ENCODE measurements at places on chromosomes 4 and X. TPM values are rescaled to one million over a fixed set of nuclear protein-coding genes. Genes with fewer than 3 reads are reported as not detected.

GRCh38 chr4:43651991-43652390 lies 759.5 kb downstream of the GRXCR1 start:
- DNase-seq, result no peak

AADAT gene
- total RNA-seq, result not detected

DNA sequence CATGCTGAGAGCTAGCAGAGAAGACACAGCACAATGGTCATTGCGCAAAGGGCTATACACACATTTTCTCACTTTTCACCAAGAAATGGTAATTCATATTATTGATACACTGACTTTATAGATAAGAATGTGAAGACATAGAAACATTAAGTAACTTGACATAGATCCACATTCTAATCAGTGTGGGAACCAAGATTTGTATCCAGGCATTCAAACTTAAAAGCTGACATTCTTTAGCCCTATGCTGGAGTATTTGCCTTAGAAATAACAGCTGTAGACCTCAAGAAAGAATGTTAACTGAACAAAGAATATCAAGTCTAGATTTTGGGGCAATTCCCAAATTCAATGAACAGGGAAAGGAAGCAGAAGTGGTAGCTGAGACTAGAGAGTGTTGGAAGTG lies 384.8 kb downstream of the IL15 start:
- no peak for DNase-seq

SPARCL1 gene
- not detected for total RNA-seq

DNA sequence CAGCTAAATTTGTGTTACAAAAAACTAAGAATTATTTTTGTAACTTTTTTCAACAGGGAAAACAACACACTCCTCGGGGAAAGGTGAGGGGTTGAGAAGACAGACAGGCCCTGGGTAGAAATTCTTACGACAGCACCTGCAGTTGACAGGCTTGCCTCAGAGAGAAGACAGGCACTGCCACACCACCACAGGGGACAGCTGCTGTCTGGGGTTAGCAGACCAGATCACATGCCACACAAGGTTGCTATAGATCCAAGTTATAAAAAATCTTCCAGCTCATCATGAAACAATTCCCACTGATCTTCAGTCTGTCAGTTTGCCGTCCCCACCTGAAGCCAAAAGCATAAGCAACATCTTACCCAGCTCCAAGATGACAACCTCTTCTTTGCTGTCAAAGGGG lies 143.2 kb upstream of the ZCCHC13 start:
- DNase-seq, result no peak

GRCh38 chr4:40325406-40326019 lies 9.6 kb upstream of the CHRNA9 start:
- DNase-seq, result peak; percentile 89

- DNase-seq, result no peak
These were observed 1820.1 kb upstream of the TENM3 start for GRCh38 chr4:180422989-180423711.

BEX4 gene
- total RNA-seq, result 50.6 TPM

- no peak for DNase-seq
These were observed 172.6 kb downstream of the RBM46 start for GRCh38 chr4:154953691-154954090.

DNA sequence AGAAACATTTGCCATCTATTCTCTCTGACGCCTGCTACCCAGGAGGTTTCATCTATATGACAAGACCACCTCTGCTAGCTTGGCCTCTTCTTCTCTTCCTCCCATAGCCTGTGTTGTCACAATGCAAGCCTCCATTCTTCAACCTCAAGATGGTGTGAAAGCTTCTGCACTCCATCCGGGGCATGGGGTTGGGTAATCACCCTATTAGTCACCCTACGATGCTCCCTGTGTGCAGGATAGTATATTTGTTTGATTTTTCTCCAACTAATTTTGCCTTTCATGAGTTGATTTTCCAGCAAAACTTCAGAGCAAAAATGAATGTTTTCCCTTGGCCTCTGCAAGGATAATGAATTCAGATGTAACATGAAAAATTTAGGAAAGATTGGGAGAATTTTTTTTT lies 128.0 kb upstream of the STS start:
- DNase-seq, result no peak

- DNase-seq, result peak; percentile 40
These were observed 25.9 kb downstream of the CFAP299 start for GRCh38 chr4:80361329-80361900.

DNA sequence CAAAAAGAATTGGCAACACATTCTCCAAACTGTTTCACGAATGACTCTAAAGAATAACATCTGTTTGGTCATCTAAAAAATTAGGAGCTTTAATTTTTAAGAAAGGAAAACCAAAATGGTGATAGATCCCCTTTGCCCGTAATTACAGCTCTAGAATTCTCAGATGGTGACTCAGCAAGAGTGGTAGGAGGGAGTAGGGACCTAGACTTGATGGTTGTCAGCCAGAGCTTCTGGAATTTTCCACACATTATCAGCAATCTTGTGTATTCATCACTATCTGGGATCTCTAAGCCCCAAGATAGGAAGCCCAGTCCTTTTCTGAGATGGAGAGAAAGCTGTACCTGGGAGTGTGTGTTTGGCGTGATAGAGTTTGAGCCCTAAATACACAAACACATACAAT lies 103.9 kb upstream of the RAB40AL start:
- no peak for DNase-seq

DNA sequence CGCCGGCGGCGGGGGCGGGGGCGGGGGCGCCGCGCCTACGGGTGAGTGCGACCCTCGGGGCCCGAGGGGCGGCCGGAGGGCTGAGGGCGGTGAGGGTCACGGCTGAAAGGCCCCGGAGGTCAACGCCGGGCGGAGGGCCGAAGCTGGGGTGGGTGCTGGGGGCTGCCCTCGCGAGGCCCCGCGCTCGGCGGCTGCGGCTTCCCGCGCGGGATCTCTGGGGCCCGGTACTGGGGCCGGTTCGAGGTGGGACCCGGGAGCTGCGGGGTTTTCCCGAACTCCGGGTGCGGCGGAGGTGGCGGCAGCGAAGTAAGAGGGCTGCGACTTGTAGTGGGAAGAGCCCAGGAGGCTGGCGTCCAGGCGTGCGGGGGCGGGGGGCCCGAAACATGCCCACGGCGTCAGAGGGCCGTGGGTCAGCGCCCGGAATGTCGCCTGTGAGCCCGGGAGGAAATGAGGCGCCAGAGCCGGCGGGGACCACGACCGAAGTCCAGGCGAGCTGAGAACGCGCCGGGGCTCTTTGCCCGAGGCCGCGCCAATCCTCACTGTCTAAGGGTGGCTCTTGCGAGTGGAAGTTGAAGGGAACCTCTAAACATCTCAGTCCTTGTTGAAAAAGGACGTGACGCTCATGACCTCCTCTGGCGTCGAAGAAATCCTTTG lies 407 bp downstream of the IL13RA1 start:
- no peak for DNase-seq

DNA sequence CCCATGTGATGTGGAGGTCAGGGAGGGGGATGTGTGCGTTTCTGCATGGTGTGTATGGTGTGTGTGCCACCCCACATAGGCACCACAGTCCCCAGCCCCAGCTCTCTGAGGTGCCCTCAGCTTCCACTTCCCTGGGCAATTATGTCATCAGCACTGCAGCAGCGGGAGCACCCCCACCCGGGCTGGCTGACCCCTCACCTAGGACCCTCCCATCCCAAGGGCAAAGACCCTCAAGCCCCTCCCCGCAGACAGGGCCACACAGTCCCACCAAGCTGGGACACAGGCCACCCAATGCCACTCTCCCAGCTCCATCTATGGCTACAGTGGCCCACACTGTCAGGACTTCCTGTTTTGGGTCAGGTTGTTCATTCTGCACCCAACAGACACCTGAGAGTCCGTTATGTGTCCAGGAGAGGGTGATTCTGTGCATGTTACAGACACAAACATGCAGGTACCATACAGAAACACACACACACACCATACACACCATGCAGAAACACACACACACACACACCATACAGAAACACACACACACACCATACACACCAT lies 75.2 kb downstream of the JAKMIP1 start:
- no peak for DNase-seq

GRCh38 chrX:49172280-49172780 lies 632 bp downstream of the PLP2 start:
- DNase-seq, result peak; percentile 54

TRAM1L1 gene
- not detected for total RNA-seq

ABCE1 gene
- 70.9 TPM for total RNA-seq

YIPF6 gene
- total RNA-seq, result 10.4 TPM

GRCh38 chrX:45681891-45682290 lies 481.2 kb upstream of the DIPK2B start:
- no peak for DNase-seq

- peak; percentile 41 for DNase-seq
These were observed 33.8 kb downstream of the LONRF3 start for GRCh38 chrX:119008110-119008744.

XG gene
- total RNA-seq, result not detected

All from CD8-positive, alpha-beta T cell (primary cell).